ENCODE measurements at places on chromosomes 13 and 19.

- peak; percentile 49 for DNase-seq
Observed at GRCh38 chr13:76637641-76638141, 248.5 kb downstream of the KCTD12 start.

DNA sequence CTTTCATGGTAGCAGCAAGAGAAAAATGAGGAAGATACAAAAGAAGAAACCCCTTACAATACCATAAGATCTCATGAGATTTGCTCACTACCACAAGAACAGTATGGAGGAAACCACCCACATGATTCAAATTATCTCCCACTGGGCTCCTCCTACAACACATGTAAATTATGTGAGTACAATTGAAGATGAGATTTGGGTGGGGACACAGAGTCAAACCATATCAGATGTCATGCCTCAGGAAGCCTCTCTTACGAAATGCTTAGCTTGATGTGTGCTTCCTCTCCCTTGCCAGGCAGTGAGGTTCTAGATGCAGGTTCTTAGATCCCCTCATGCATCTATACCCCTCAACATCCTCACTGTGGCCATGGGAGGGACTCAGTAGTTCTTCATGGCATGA is 63.2 kb upstream of the RGCC start:
- no peak for DNase-seq

- DNase-seq = peak; percentile 58
Observed at GRCh38 chr19:1324806-1325567, 39.3 kb downstream of the EFNA2 start.

GRCh38 chr19:2343289-2343982 is 15.0 kb downstream of the SPPL2B start:
- no peak for DNase-seq

GRCh38 chr13:112702986-112703379 is 13.1 kb downstream of the ATP11A start:
- DNase-seq = peak; percentile 38

GRCh38 chr13:107801621-107802020 is 413.7 kb downstream of the LIG4 start:
- no peak for DNase-seq

DNA sequence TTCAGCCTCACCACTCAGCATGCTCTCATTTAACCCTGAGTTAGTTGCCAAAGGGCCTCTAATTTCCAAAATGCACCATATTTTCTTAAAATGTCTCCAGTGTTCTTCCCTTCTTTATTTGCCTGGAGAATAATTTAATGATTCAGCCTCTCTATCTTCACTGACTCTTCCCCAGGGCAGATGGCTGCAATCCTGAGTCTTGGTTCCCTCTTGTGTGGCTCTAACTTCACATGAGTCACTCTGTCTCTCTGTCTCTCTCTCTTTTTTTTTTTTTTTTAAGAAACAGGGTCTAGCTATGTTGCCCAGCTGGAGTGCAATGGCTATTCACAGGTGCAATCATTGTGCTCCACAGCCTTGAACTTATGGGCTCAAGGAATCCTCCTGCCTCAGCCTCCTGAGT is 251.4 kb downstream of the VWA8 start:
- no peak for DNase-seq

- DNase-seq = no peak
Observed at GRCh38 chr13:30466841-30467252, 1.1 kb upstream of the HMGB1 start.

DNA sequence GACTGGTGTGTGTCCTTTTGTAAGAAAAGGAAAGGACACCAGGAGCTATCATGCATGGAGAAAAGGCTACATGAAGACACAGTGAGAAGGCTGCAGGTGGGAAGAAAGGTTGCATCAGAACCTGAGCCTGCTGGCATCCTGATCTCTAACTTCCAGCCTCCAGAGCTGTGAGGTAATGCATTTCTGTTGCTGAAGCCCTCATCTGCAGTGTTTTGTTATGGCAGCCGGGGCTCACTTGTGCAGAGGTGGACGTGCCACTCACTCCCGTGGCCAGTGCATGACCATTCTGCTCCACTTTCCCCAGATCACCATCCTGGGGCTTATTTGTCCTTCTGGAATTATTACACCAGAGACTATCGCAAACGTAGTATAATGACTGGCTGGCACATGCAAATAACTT is 155.3 kb downstream of the IRS2 start:
- no peak for DNase-seq

DNA sequence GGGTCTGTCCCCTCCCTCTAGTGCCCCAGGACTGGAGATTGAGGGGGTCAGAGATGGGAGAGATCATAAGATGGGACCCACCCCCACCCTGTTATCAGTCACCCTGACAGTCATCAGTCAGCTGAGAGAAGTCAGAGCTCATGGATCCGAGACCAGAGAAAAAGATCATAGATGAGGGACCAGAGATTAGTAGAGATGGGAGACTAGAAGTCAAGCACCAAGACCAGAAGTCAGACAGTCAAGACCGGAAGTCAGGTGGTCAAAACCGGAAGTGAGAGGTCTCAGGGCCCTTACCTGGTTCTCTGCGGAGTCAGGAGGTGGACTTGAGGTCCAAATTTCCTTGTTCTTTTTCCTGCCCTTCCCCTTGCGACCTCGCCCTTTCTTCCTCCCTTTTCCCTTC is 7.0 kb downstream of the COL5A3 start:
- DNase-seq = no peak

GRCh38 chr13:113499936-113500335 is 9.4 kb upstream of the DCUN1D2 start:
- DNase-seq = no peak

- DNase-seq = no peak
Observed at GRCh38 chr13:32660227-32660626, 74.0 kb downstream of the PDS5B start.

GRCh38 chr19:46606681-46607447 is 5.7 kb downstream of the CALM3 start:
- no peak for DNase-seq

DNA sequence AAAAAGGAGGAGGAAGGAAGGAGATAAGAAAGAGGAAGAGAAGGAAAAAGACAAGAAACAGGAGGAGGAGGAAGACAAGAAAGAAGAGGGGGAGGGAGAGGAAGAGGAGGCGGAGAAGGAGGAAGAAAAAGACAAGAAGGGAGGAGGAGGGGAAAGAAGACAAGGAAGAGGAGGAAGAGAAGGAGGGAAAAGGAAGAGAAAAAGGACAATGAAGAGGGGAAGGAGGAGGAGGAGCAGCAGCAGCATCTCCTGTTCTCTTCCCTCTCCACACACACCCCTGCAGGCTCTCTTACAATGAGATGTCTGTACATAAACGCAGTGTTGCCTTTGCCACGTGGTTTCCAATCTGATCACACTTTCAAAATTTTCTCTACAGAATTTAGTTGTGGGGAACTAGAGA is 66.6 kb downstream of the RUBCNL start:
- no peak for DNase-seq

GRCh38 chr19:6125571-6125989 is 9.9 kb upstream of the ACSBG2 start:
- DNase-seq = peak; percentile 56

DNA sequence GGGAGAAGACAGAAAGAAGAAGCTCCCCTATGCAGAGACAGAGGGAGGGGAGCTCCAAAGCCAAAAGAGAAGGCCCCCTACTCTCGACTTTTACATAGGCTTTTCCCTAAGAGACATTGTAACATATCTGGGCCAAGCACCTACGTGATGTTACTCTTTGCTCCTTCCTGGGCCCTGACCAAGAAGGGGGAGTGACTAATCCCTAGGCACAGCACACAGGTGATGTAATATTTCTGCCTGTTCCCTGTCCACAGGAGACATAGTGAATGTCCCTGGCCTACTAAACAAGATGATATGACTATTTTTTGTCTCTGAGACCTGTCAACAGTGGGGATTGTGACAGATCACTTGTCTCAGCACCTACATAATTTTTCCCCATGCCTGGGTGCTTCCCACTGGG is 15.9 kb upstream of the ZNF254 start:
- DNase-seq = no peak

DNA sequence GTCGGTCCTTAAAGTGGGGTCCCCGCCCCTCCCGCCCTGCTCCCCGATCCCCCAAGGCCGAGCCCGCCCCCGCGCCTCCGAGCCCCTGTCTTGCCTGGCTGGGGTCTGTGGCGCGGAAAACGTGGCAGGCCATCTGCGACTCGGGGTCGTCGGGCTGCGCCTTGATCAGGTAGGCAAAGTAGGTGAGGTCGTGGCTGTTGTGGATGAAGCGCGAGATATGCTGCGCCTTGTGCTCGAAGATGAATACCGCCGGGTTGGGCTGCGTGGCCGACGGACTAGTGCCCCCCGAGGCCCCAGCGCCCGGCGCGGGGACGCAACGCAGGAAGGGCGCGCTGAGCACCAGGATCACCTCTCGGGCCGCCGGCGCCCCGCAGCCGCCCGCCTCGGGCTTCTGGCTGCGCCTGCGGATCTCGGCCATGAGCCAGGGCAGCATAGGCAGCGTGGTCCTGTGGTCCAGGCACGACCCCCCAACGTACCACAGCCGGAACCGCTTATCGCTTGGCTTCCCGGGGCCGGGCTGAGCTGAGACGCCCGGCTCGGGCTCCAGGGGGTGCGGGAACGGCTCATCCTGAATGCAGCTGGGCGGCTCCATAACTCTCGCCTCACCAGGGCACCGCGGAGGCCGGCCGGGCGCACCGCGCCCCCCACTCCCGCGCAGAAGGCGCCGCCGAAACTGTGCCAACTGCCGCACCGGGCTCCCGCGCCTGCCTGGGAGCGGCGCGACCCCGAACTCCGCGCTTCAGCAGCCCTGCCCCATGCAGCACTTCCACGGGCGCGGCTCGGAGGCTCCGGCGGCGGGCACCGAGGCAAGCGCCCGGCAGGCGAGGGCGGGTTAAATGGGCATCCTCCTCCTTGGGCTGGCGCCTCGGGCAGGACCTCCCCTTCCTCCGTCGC is 546 bp downstream of the TBC1D4 start:
- no peak for DNase-seq

- no peak for DNase-seq
Observed at GRCh38 chr13:112895521-112896465, 73.2 kb upstream of the MCF2L start.

Measured in fibroblast of skin of left quadriceps (primary cell).